Activated T-helper 1 cell treated with Interleukin-2 at 50 U/mL for 16 hours (primary cell): ENCODE measurements at places on chromosomes 4 and X.

DNA sequence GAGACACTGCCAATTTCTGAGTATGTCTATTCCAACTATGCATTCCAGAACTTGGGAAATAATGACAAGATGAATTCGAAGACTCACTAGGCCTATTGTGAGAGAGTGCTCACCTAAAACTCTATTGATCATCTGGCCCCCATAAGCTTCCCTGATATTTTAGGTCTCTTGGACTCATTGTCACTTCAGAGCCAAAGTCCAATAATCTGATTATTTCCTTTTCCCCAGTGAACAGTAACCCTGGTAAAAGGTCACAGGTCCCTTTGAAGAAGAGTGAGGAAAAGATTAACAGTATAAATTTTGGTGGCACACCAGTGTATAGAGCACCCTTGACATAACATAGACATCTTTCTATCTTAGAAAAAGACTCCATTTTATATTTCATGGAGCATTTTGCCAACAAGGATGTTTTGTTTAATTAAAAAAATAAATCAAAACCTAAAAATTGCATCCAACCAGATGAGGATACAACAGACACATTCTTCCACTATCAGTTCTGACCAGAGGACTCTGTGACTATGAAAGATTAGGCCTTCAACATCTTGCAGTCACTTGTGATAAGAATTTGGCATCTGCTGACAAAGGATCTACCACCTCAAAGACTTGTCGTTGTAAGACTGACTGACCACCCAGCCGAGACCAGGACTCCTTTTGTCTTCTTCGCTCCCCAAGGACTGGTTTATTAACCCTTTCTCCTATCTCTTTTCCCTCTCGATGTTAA lies 191.9 kb downstream of the MAB21L2 start:
- DNase-seq, result no peak

- no peak for DNase-seq
These were observed 823.2 kb upstream of the LCORL start for GRCh38 chr4:18844726-18845125.

GRCh38 chr4:158253350-158253980 lies 43.2 kb downstream of the TMEM144 start:
- DNase-seq, result no peak

DNA sequence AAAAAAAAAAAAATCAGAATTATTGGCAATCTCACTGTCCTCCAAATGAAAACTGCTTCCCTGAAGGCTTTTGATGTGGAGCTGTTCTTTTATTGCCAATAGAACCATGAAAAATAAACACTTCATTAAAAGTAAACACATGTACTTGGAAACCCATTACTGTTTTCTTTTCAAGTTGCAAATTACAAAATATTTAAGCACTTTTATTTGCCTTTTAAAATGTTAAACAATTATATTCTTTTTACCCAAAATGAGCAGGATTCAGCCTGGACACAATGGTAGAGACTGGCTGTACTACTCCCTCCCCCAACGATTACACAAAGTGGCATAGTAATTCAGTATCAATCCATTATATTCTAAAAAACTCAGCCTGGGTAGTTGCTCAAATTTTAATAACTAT lies 60.9 kb downstream of the SH2D1A start:
- DNase-seq, result no peak

DNA sequence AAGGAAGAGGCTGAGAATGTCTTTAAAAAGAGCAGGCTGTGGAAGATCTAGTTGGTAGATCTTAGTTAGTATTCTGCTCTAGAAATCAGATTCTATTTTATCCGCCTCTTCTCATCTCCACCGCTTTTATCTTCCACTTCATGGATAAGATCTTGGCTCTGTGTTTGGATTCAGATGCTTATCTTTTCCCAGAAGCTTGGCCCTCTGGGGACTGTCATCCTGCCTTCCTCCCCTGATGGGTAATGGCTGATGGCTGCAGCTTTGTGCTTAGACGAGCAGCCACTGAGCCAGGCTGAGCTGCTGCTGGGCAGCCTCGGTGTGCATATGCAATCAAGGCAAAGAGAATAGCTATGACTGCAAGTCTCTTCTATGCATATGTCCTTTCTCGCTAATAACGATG lies 23.5 kb downstream of the TRIML1 start:
- no peak for DNase-seq

DNA sequence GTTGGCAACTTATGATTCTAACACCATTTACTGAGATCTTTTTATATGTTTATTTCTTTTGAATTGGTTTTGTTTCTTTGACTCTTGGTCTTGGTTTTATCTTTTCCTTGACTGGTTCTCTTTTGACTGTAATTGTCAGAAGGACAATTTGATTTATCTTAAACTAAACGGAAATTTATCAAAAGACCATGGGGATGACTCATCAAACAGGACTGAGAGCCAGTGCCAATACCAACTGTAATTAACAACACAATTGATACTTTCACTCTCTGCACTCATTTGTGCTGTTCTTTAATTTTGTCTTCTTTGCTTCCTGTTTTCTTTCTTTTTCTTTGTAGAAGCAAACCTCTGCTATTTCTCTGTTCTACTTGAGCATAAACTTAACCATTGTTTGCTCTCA lies 776.8 kb downstream of the CCSER1 start:
- no peak for DNase-seq
